ENCODE measurements at places on chromosomes 12 and 14.

- H3K27me3 ChIP-seq: no peaks in the 10 kb centered on the region
- no peak overlapping the region for H3K4me3 ChIP-seq
- H3K36me3 ChIP-seq: no peaks in the 10 kb centered on the region
- no peak overlapping the region for H3K27ac ChIP-seq
Observed at GRCh38 chr14:104891664-104892530, 26.8 kb downstream of the CEP170B start.

DNA sequence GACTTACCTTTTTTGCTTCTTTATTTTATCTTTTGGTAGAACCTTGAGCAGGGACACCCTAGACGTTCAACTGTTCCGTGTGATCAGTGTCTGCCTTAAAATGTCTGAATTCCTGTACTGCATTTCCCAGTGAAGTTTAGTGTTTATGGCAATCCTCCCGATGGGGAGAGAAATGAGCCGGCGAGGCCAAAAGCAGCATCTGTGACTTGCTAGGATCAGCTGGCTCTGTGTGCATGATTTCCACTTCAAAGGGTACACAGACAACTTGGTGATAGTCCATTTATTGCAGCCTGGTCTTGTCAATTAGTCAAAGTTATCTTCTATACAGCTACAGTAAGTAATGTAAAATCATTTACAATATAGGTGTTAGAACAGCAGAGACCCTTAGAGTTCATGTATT, 768.5 kb downstream of the DIO2 start:
- H3K27ac ChIP-seq: no peak overlapping the region
- no peaks in the 10 kb centered on the region for H3K27me3 ChIP-seq
- no peak for DNase-seq
- H3K36me3 ChIP-seq: no peaks in the 10 kb centered on the region
- no peaks in the 10 kb centered on the region for H3K4me1 ChIP-seq

- no peak for DNase-seq
- H3K4me1 ChIP-seq: no peaks in the 10 kb centered on the region
- H3K36me3 ChIP-seq: no peaks in the 10 kb centered on the region
- no peaks in the 10 kb centered on the region for H3K27me3 ChIP-seq
- no peak overlapping the region for H3K4me3 ChIP-seq
Observed at GRCh38 chr14:99147366-99147740, 124.6 kb downstream of the BCL11B start.

GRCh38 chr14:72752034-72752412, 141.9 kb downstream of the DPF3 start:
- H3K4me1 ChIP-seq: peaks cover 13% of the 10 kb centered on the region
- no peaks in the 10 kb centered on the region for H3K36me3 ChIP-seq
- no peak overlapping the region for H3K27ac ChIP-seq
- no peaks in the 10 kb centered on the region for H3K27me3 ChIP-seq

- H3K27me3 ChIP-seq: no peaks in the 10 kb centered on the region
- DNase-seq: no peak
- H3K4me3 ChIP-seq: no peak overlapping the region
- H3K36me3 ChIP-seq: no peaks in the 10 kb centered on the region
- no peak overlapping the region for H3K27ac ChIP-seq
Observed at GRCh38 chr14:43145361-43145760, 1361.7 kb downstream of the FSCB start.

DNA sequence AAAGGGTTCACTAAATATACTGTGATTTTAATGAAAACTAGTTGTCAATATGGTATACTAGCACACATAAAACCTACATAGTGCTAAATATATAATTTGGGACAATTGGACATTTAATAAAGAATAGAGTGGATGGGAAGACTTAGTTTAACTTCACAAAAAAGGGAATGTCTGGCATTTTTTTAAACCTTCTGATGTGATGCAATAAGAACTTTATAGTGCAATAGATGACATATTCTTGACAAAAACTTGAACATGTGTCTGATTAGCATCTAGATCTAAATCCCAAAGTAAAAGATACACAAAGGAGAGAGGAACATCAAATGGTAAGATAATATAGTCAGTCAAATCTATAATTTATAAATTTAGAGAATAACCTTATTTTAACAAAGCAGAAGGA, 488.3 kb upstream of the SYT1 start:
- DNase-seq: no peak
- H3K27me3 ChIP-seq: no peaks in the 10 kb centered on the region
- H3K4me3 ChIP-seq: no peak overlapping the region
- no peaks in the 10 kb centered on the region for H3K4me1 ChIP-seq

Measured in B cell (primary cell).